ENCODE measurements at places on chromosomes 1 and 21.

DNA sequence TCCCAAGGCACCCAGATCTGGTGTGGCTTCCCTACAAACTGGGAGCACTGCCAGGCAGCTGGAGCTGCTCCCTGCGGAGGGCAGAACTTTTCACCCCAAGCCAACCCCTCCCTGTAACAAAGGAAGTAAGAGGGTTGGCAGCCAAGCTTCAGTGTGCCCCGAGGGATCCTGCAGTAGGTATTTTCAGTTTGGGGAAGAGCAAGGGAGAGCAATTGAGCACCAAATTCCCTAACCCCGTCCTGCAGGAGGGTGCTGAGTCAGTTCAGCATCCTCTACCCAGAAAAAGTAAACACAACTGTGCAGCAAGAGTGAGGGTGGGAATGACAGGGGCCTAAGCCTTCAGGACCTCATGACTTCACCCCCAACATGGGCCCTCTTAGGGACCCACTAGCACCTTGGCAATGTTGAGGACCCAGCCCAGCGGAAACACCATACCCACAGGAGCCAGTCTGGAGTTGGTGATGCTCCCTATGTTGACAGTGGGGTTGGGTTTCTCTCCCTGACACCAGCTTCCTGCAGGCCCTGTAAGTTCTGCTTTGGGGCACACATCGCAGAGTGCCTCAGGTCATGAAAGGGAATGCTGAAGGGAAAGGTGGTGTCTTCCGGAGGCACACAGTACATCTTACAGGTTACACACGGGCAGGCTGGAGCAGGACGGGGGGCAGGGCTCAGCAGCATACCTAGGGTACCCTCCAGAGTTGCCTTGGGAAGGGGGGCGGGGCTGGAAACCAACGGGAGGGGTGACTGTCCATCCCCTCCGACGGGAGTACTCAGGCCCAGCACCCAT, 14.8 kb downstream of the SH3BP5L start:
- DNase-seq, result no peak

DNA sequence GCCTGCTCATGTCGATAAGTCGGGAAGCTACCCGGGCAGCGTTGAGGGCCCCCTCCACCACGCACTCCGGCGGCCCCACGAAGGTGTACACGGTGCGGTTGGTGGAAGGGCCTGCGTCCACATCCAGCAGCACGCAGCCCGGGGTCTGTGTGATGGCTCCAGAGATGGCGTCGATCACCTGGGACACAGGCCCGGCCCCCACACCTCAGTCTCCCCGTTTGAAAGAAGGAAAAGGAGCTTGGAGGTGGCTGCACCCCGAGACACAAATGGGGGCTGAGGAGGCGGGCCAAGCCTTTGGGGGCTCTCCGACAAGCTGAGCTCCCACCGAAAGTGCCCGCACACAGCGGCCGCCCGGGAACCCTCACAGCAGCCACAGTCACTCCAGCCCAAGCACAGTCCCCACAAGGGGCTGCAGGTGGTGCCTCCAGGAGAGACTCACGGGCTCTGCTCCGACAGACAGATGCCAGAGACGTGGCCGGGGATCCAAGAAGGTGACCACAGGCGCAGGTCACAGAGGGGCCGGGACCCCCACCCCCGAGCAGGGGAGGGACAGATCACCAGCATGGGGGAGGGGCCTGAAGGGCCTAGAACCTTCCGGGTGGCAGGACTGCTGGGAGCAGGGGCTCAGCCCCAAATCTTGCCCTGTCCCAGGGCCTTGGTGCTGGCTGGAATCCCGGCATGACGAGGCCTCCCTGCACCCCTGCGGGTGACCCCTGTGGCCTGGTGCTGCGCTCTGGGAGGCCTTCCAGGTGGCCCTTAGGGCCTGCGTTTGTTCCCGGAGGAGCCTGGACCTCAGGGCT, 1.0 kb downstream of the FTCD start:
- no peak for DNase-seq

GRCh38 chr1:236645016-236645680, 40.8 kb upstream of the HEATR1 start:
- no peak for DNase-seq

GRCh38 chr1:168243198-168243597, 17.4 kb downstream of the SFT2D2 start:
- DNase-seq, result no peak

DNA sequence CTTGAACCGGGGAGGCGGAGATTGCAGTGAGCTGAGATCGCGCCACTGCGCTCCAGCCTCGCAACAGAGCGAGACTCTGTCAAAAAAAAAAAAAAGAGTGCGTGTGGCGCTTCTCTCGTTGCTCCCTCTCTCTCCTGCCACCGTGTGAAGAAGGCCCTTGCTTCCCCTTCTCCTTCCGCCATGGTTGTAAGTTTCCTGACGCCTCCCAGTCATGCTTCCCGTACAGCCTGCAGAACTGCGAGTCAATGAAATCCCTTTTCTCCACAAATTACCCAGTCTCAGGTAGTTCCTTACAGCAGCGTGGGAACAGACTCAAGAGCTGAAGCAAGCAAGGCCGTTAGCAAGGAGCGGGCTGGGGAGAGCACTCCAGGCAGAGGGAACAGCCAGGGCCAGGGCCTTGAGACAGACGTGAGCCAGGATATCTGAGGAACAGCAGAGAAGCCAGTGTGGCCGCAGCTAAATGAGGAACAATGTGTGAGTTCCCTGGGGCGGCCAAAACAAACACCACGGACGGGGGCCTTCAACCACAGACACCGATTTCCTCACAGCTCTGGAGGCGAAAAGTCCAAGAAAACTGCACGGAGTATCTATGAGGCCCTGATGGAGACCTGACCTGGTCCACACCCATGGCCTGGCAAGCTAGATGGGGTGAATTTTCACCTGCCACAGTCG, 54.2 kb upstream of the ETS2 start:
- DNase-seq, result no peak

DNA sequence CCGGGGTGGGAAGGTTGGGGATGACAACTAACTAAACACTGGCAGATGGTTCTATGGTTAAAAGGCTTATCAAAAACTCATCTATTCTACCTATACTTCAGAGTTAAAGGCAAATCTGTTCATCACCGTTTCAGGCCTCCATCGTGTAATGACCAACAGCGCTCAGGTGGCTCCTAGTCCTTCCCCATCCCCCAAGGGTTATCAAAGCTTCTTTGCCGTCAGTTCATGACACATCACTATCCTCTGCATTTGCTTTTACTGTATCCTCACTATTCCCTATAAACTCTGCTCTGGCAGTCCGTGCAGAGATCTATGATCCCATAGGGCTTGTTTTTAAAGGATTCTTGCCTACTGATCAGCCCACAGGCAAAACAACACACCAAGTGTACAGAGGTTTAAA, 8.2 kb downstream of the HMGN1 start:
- no peak for DNase-seq

DNA sequence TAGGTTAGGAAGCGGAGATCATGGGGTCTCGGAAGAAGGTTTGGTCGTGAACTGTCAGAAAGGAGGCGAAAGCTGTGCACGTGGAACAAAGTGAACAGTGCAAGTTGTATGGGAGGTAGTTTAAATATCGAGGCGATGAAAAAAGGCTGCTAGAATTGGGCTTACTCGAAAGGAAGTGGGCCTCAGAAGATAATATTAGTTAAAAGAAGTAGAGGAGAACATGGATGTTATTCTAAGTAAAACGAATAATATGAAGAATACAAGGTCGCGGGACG, 571 bp downstream of the WDR3 start:
- no peak for DNase-seq

DNA sequence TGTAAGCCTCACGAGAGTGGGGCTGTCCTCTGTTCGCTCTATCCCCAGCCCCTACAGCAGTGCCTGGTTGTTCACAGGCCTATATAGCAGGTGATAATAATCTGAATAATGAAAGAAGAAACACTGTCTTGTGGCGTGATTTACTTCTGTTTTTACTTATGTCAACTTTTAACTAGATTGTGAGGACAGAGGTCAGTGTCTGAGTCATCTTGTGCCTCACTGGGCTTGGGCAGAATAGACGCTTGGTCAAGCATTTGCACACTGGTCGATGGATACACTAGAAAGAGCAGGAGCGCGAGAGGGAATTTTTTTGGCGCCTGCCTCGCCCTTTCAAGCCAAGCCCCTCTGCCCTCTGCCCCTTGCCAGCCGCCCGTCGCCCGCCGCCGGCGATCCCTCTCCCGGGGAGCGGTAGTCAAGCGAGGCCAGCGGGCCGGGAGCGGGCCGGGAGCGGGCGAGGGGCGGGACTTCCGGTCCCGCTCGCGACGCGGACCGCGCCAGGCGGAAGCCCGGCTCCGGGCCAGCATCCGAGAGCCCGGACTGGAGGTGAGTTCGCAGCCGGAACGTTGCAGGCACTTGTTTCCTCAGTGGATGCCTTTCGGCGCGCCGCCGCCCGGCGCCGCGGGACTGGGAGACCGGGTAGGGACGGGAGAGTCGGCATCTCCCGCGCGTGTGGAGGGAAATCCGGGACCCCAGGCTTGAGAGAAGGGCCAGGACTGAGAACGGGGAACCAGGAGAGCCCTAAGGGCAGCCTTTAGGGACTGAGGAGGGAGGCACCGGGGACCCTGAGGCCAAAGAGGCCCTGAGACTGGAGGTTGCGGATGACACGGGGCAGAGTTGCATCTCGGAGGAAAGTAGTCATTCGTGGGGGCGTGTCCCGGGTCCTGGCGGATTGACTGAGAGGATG, at the start of gene DISP1:
Gene DISP1, plus strand, starts transcription at position 504 of the 904 bp plus-strand sequence. CDS start 127,785 bp downstream, outside the sequence.
- no peak for DNase-seq

- no peak for DNase-seq
Observed at GRCh38 chr1:34904236-34905097, 25.0 kb downstream of the DLGAP3 start.

GRCh38 chr1:18868801-18869424, 9.5 kb upstream of the TAS1R2 start:
- no peak for DNase-seq

DNA sequence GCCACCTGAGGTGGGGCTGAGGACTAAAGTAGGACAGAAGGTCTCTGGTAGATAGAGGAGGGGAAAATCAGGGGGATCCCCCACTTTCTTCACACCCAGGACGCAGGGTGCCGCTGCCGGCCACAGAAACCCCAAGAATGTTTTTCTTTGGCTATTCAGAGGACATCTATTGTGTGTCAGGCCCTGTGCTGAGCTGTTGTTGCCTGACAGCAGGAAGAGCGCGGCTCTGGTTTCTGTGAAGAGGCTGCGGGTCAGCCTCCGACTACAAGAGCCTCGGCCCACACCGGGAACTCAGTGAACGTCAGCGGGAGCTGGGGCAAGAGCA, 407 bp upstream of the PIGV start:
- DNase-seq, result no peak
